ENCODE measurements at places on chromosomes 11 and 22. TPM values are rescaled to one million over a fixed set of nuclear protein-coding genes. Genes with fewer than 3 reads are reported as not detected.

The PRR33 gene
- not detected for total RNA-seq

The CNGA4 gene
- total RNA-seq, result under 0.01 TPM

The CYP2D6 gene
- not detected for total RNA-seq

The CLDN5 gene
- total RNA-seq, result 569 TPM

The MUC15 gene
- total RNA-seq, result not detected

The ASCC2 gene
- total RNA-seq, result 15.5 TPM

The CADM1 gene
- total RNA-seq, result 20.8 TPM

The CASP1 gene
- 4.2 TPM for total RNA-seq

The FAM83F gene
- total RNA-seq, result not detected

The CFAP68 gene
- total RNA-seq, result 0.15 TPM

The CDK2AP2 gene
- total RNA-seq, result 23.1 TPM

The OR52N4 gene
- total RNA-seq, result not detected

The RAPSN gene
- 0.30 TPM for total RNA-seq

The CPT1A gene
- total RNA-seq, result 42.2 TPM

The ACTN3 gene
- total RNA-seq, result under 0.01 TPM

Measured in epithelial cell of umbilical artery (primary cell).